NCI-H187 (cell line): ENCODE measurements at places on chromosomes 12 and 14.

- DNase-seq, result no peak
Measured at GRCh38 chr12:52722680-52723079, 19.4 kb upstream of the KRT77 start.

GRCh38 chr12:22900401-22900800 lies 275.4 kb downstream of the ETNK1 start:
- no peak for DNase-seq

DNA sequence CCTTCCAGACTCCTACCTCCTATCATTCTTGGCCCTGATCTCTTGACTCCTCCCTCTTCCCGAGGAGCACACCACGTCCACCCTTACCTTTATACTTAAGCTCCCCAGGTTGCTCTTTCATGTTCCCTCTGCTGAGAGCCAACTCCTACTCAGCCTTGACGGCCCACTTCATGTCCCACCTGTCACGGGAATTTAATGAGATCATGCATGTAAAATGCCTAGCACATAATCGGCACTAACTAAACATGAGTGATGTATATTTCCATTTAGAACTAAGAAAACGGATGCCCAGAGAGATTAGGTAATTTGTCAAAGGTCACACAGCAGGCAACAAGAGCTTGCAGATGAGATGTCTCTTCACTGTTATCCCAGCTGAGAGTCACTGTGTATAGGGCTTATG lies 45.1 kb downstream of the NOS1 start:
- DNase-seq, result no peak

DNA sequence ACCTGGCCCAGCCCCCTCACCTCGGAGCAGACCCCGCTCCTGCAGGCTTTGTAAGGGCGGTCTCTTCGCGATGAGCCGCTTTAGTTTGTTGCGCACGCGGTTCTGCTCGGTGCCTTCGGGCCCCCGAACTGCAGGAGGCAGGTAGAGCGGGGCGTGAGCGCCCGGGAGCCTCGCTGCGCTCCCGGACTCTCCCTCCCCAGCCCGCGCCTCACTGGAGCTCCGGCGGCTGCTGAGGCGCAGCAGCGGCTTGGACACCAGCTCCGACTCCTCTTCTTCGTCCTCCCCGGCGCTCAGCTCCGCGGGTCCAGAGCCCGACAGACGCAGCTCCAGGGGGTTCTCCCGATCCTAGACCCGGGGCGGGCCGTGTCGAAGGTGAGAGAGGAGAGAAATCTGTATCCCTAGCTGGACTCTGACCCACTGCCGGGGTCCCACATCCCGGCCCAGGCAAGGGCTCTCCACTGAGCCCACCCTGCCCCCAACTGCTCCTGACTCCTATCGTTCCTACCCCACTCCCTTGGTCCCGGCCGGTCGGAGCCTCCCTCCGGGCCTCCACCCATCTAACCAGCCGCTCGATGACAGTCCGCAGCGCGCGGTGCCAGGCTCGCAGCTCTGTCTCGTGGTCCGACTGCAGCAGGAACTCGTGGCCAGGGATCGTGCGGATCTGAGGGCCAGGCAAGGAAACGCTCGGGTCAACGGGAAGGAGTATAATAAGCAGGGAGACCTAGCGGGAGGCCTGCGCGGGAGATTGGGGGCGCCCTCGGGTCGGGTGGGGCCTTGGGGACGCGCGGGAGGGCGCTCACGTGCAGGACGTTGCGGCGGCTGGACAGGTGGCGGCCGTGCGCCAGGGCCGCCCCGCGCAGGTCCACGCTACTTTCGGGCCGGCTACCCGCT lies 4.2 kb downstream of the ARHGAP9 start:
- DNase-seq, result no peak

- no peak for DNase-seq
Measured at GRCh38 chr14:57060276-57060955, 208.3 kb downstream of the EXOC5 start.

GRCh38 chr12:64780132-64780530 lies 20.9 kb upstream of the GNS start:
- DNase-seq, result peak; percentile 64

GRCh38 chr12:56212361-56212760 lies 9.4 kb downstream of the RNF41 start:
- DNase-seq, result no peak

DNA sequence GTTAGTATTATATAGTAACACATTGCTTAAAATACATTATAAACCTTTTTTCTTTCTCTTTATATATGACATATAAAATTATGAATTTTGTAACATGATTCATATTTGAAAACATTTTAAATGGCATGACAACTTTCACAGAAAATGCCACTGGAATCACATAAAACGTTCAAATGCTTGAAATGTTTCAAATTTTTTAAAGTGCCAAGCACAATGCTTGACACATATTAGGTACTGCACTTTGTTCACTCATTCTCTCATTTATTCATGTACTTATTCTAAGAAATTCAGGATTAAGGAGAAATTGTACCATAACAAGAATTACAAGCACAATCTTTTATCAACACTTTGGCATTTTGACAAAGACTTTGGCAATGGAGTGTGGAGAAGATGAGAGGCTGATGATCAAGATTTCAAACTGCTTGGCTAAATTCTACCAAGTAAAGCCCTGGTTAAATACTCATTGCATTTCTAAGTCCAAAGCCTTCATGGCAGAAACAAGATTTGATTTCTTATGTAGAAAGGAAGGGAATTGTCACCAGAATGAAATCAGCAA lies 232.2 kb downstream of the C12orf50 start:
- DNase-seq, result no peak

DNA sequence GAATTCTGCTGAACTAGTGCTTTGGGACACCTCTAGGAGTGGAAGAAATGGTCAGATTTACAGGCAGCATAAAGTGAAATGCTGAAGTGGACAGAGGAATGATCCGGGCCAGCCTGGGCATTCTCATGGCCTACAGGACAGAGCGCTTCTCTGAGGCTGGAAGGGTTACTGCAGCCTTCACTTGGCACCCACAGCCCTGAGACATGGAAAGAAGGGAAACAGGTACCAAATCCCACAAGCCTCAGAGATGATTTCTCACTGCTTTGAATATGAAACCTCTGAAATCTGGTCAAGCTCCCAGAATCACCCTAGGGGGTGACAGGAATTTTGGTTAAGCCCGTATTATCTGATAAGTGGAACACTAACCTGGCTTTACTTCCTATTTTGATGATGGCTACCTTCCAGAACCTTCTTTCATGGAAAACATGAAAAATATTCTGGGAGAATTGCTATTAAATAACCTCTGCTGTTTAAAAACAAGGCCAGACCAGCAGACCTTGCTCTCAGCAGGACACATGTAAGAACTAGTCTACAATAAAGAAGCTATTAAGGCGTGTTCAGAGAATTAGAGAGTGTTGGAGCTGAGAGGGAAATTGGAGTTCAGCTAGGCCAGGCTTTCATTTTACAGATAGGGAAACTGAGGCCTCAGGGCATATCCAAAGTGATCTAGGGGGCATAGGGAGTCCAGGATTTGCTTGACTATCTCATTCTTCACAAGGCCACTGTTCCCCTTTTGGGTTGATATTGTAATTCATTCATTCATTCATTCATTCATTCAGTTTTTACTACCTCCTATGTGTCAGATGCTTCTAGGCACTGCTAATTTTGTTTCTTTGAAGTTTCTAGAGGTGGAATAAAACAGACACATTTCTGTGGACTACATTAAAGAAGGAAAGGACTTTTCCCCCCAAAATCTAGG lies 281.5 kb downstream of the ZFP36L1 start:
- no peak for DNase-seq

- DNase-seq, result no peak
Measured at GRCh38 chr14:100791995-100792394, 33.9 kb upstream of the MEG3 start.

DNA sequence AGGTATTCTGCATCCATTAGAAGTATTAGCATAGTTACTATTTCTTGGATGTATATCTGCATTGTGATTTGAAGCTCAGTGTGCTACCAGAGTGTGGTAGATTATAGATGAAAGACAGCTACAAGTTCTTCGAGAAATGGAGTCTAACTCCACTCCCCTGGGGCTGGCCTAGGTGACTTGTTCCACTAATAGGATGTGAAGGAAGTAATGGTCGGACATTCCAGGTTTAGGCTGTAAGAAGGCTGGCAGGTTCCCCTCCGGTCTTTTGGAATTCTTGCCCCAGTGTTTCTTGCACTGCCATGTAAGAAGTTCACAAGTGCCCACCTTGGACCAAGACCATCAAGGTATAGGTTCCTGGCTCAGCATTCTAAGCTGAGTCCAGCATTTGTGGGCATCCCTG lies 236.4 kb downstream of the FLRT2 start:
- DNase-seq, result no peak

GRCh38 chr12:12899530-12900380 lies 8.4 kb downstream of the GPRC5A start:
- no peak for DNase-seq

- DNase-seq, result no peak
Measured at GRCh38 chr14:56237398-56237797, 119.2 kb downstream of the PELI2 start.

GRCh38 chr12:54005531-54005852 lies 3.3 kb upstream of the HOXC8 start:
- no peak for DNase-seq
